ENCODE measurements at places on chromosomes 2 and 18.

DNA sequence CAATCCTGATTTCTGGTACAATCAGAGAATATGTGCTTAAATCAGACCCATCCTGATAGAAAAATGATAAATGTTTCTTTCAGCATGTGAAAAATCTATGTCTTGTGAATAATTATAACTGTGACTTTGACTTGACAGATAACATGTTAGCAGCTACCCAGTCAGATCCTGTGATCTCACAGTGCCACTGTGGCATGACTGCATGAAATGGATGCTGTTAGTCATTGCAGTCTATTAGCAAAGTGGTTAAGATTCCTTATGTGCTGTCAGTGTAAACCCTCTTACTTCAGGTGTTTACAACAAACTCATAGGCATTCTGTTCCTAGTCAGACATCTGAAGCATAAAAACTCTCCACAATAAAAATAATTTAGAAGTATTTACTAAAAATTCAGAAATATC is 244.6 kb upstream of the RND3 start:
- no peak for DNase-seq

- DNase-seq = no peak
Observed at GRCh38 chr2:172408143-172408766, 19.1 kb upstream of the ITGA6 start.

DNA sequence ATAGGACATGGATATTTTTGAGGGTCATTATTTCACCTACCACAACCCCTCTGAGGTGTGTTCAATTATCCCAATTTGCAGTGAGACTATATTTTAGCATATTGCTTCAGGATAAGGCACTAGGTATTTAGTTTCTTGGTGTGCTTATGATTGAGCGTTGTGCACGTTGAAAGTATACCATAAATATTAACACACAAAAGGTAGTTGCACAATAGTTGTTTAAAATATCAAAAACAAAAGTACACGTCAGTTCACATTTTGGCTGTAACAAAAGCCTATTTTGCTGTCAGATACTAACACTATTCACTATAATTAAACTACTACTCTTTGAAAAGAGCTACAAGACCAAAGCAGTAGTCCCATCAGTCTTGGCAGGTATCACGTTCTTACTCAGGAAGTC is 367.5 kb downstream of the DSC3 start:
- DNase-seq = no peak

- no peak for DNase-seq
Observed at GRCh38 chr2:39664232-39664887, 1.4 kb upstream of the TMEM178A start.

GRCh38 chr2:108169982-108170625 is 69.7 kb upstream of the SULT1C3 start:
- DNase-seq = no peak

- DNase-seq = no peak
Observed at GRCh38 chr2:191957996-191958860, 111.3 kb upstream of the CAVIN2 start.

DNA sequence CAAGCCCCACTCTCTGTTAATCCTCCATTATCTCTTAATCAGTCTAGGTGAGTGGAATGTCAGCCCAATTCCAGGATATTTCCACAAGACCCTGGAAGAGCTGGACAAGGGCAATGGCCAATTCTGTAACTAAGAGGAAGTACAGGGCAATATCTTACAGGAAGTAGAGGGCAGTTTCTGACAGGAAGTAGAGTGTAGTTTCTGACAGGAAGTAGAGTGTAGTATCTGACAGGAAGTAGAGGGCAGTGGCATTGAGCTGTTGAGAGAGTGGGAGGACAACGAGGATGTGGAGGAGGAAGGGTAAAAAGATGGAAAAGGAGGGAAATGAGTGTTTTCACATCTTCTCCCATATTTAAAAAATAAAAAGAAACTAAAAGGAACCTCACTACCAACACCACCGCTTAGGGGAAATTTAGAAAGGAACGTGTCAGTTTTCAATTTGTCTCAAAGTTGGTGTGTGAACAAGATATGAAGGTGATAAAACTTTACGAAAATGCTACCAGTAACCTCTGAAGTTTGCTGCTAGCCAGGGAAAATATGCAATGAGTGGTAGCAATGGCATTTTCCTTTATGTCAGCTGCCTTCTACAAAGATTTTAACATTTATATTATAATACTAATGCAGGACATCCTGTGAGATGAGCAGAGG is 430.9 kb upstream of the HNRNPA3 start:
- no peak for DNase-seq

DNA sequence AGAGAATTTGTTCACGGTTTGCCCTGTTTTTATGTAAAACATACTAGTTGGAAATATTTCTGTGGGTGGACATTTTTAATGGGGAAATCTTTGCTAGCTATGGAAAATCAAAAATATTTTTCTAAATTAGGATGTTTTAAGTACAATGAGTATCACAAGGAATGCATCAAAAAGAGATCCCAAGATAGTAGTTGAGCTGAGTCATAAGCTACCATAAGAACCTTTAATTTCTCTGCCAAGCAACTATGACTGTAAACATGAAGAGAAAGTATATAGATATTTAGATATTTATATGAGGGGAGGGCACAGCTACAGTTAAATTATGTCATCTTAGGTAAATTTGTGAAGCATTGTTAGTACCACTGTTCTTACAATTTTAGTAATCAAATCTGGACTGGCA is 646.2 kb downstream of the XIRP2 start:
- DNase-seq = no peak

GRCh38 chr18:74972354-74972753 is 236.6 kb downstream of the PTGR3 start:
- no peak for DNase-seq

- DNase-seq = no peak
Observed at GRCh38 chr18:7740821-7741220, 173.7 kb downstream of the PTPRM start.

GRCh38 chr18:75208836-75209128 is 157 bp downstream of the PTGR3 start:
- DNase-seq = no peak

DNA sequence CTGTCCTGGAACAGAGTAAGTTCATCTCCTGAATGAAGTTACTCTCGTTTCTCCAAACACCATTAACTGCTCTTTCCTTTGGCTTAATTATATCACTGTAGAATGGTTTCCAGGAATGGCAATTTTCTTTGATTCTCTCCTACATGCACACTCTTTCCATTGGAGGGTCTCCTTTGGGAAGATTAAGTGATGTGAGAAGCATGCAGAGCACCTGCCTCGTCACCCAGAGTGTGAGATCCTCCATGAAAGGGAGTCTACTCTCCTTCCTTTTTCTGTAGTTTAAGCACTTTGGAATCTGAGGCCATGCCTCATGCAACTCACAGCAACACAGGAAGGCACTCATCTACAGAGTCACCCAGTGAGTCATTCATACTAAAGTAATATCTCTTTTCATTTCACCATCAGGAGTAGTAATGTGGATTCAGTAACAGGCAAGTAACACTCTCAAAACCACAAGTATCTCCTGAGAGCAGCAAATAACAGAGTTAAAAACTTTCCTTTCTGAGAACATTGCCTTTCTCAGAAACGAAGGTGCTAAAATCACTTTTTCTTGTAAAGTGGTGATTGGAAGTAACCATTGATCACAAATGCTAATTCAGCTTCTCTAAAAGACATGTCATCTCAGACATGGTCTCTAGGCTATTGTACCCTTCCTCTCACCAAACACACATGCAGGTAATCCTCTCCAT is 52.8 kb upstream of the IL1RL1 start:
- no peak for DNase-seq

DNA sequence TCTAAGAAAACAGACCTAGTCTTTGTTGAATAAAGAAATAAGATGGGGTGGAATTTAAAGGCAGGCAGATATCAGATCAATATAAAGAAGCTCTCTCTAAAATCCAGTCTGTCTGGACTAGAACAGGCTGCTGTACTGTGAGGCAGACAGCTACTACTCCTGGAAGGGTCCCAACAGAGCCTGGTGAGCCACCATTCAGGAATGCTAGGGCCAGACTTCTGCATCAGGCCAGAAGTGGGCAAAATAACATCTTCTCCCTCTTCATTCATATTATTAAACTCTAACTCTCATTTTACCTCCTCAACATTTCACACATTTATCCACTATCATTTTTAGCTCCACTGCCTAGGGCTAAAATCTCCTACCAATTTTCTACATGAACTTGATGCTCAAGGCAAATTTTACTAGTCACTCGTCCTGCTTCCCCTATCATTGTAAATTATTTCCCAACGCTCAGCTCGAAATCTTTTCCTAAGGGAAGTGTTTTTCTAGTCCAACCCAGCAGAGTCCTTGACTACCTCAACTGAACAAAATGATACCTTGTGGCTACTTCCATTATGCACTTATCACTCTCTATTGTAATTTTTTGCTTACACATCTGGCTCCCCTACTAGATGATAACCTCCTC is 45.2 kb upstream of the GLS start:
- no peak for DNase-seq

DNA sequence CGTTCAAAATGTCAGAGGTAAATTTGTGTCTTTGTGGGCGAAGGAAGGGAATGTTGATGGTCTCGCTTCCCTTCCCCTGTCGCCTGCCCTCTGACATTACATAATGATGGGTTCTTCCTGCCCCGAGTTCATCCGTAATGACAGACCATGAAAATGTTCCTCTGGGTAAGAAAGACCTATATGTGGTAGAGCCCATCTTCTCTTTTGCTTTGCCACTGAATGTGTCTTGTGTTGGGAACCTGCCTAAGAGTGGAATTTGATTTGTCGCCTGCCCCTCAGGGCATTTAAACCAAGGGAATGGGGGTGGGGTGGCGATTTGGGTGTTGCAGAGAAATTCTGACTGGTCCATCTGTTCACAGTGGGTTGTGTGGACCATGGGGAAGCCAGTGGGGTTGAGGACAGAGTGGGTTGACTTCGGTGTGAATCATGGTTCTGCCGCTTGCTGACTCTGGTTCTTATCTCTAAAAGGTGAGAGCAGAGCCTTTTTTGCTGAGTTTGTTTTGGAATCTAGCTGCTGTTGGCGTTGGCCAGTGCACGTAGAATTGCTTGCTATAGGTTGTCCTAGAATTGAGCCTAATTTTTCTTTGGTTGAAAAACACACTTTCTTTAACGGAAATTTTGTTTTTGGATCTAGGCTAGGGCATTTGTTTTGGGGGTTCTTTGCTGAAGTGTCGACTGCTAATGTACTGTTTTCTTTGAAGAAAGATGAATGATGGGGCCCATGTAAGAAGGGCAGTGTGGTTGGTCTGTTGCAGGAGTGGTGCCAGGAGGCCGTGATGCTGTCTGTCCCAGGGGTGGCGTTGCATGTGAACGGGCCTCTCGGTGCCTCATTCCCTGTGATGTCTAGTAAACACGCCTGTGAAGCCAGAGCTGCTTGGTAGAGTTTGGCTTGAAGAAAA is 1.3 kb downstream of the INPP4A start:
- no peak for DNase-seq

DNA sequence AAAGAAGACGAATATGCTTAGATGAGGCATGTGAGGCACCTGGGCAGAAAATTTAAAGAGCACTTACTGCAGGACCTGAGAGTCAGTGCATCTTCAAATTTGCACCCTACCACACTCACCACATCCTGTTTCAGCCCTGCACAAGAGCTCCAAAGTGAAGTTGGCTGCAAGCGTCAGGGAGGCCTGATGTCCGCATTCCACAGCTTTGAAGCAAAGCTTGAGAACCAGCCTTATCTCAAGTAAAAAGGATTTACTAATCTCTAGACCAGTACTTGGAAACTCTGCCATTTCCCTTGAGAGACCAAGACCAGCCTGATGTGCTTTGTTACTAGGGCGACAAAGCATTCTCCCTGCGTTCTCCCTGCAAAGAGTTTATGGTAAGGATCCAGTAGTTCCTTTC is 3.4 kb upstream of the ASNSD1 start:
- no peak for DNase-seq

DNA sequence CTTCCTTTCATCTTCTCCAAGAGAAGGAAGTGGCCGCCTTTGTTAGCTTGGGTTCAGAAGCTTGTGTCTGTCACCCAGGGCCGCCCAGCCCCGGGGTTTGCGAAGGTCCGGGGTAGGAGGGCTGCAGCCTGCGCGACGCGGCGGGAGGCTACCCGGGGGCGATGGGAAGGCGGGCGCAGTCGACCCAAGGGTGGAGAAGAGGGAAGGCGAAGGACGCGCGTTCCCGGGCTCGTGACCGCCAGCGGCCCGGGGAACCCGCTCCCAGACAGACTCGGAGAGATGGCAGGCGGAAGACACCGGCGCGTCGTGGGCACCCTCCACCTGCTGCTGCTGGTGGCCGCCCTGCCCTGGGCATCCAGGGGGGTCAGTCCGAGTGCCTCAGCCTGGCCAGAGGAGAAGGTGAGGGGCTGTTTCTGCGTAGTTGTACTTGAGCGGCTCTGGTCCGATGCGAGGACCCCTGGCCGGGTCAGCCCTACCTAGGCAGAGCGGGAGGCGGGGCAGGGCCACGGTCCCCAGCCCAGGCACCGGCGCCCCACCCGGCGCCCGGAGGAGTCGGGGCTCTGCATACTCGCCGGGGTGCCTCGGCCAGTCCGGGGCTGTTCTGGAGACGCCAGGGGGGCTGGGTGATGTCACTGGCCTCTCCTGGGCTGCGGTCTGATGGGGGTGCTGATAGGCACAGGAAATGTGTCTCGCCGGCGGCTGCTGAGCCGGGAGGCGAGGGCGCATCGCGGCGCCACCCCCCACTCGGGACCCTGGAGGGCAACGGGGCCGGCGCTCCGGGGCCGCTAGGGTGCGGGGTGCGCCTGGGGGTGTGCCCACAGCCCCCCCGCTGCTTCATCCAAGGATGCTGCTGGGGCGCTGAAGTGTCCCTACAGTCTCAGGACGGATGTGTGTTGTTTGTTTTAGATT is at the start of gene QPCT:
TSS of gene QPCT (plus strand) at position 178 of the 909 bp plus-strand sequence. CDS start at position 280, 102 bp downstream.
- DNase-seq = peak; percentile 36

Measured in stimulated activated CD8-positive, alpha-beta memory T cell treated with anti-CD3 and anti-CD28 coated beads, Interleukin-7, amount 100 ng/mL, for 1 hour (primary cell).